Right kidney (tissue), 9 donors: ENCODE measurements at places on chromosomes 5 and 9.

- DNase-seq = no peak
These were observed 10.7 kb upstream of the KLF9 start for GRCh38 chr9:70425192-70425591.

DNA sequence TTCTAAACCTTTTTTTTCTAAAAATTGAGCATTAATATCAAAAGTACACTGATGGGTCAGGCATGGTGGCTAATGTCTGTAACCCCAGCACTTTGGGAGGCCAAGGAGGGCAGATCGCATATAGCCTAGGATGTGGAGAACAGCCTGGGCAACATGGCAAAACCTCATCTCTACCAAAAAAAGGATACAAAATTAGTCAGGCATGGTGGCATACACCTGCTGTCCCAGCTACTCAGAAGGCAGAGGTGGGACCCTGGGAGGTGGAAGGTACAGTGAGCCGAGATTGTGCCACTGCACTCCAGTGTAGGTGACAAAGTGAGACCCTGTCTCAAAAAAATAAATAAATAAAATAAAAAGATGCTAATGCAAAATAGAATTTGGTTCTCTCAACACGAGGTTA is 49.4 kb downstream of the RAPGEF1 start:
- DNase-seq = no peak

DNA sequence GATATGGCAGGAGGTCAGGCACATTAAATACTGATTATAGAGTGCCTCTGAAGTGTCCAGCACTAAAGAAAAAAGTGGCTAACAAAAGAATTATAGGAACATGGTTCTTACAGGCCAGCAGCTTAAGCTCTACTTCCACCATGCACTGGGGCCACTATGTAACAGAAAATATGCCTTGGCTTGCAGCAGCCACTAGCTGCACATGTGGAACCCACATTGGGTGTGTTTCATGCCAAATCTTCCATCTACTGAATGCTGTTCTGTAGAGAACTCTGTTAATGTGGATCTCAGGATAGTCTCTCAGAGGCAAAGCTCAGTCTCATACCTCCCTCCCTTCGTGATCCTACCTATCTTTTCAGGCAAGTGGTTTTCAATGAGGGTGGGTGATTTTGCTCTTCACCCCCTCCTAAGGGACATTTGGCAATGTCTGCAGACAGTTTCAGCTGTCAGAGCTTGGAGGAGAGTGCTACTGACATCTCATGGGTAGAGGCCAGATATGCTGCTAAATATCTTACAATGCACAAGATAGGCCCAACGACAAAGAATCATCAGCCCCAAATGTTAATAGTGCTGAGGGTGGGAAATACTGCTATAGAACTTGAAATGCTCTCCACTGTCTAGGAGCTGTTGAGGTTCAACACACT is 218.9 kb downstream of the TARS1 start:
- DNase-seq = no peak

DNA sequence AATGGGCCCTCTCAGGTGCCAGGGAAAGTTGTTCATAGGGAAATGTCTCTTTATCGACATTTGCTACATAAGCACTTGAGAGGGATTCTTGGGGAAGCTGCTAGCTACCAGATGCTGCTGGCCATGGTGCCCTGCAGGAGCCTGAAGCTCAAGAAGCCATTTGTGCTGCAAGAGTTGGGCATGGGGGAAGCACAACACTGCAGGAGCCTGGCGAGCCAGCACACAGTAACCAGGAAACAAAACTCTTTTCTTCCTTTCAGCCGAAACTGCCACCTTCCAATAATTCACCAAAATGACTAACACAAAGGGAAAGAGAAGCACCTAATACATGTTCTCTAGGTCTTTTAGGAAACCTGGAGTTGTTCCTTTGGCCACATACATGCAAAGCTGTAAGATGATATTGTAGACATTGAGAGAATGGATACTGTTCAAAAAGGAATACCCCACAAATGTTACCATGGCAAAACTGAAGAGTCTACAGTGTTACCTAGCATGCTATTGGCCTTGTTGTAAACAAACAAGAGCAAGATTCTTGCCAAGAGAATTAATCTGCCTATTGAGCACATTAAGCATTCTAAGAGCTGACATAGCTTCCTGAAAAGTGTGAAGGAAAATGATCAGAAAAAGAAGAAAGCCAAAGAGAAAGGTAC is 26.1 kb upstream of the LARP1 start:
- no peak for DNase-seq

GRCh38 chr5:98144710-98145109 is 628.8 kb upstream of the RGMB start:
- DNase-seq = no peak

- DNase-seq = no peak
These were observed 36.7 kb downstream of the FABP6 start for GRCh38 chr5:160266044-160266443.

- DNase-seq = peak; percentile 40
These were observed 3.4 kb downstream of the COL5A1 start for GRCh38 chr9:134644725-134645606.

DNA sequence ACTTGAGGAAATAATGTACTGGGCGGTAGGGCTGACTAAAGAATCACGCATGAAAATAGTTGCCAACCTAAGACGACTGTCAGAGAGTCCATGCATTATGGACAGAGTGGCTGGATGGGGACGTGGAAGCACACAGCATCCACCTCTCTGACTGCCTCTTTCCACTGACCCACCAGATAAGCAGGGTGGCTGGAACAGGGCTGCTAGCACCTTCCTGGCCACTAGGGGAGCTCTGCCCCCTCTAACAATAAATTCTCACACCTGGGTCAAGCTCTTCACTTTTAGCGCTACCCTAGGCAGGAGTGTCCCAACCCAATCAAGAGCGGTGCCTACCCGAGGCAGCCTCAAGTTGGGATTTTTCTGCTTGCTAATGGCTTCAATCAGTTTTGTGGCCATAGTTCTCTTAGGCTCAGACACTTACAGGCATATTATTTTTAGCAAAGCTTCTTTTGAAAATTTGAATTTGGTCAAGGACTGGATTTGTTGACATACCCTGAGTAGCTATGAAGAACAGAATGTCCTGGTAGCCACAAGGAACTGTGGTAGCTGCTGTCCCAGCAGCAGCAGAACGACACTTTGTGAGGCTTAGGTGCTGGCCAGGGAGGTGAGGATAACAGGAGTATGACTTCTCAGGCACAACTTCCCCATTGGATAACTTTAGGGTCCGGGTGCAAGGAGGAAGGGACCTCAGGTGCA is 6.9 kb upstream of the TPM2 start:
- DNase-seq = peak; percentile 25

DNA sequence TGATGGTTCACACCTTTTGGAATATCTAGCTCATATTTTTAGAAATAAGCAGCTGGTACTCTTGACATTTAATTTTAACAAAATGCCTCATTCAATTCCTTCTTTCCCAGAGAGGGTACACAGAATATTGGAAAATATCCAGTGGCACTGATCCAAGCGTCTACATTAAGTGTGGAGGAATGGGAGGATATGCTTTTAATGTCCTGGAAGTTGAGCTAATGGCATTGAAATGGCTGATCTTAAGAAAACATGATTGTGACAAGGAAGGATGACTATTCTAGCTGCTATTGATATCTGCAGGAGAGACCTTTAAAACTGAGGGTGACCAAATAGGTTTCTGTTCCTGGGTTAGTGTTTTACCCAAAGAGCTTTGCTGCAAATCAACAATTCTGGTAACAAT is 30.0 kb downstream of the ZNF366 start:
- DNase-seq = no peak

DNA sequence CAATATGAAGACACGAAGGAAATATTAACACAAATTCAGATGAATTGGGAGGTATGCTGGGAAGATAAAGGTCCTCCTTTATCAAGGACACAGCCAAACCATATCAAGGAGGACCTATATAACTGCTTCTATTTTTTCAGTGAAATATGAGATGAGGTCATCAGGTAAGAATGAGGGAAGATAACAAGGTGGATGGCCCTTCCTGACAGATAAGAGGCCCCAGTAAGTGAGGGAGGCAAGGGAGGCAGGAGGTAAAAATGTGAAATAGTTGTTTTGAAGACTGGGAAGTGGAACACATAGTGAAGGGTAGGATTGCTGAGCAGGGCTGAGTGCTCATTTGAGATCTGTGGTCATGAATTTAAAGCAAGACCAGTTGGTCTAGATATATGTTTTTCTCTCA is 60.0 kb upstream of the FOXE1 start:
- no peak for DNase-seq

- DNase-seq = no peak
These were observed 11.2 kb downstream of the IRF1 start for GRCh38 chr5:132479111-132479951.

DNA sequence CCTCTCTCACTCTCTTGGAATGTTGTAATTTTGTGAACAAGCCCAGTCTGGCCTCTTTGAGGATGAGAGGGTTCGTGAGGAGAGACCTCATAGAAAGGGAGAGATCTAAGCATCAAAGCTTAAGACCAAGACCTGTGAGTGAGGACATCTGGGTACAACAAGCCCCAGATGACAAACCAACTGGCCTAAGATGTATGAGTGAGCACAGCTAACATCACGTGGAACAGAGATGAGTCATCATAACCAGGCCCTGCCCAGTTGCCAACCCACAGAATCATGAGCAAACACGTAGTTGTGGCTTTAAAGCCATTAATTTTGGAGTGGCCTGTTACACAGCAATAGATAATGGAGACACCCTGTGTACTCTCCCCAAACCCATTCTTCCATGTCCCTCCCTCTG is 439.1 kb upstream of the KIF2A start:
- DNase-seq = no peak

DNA sequence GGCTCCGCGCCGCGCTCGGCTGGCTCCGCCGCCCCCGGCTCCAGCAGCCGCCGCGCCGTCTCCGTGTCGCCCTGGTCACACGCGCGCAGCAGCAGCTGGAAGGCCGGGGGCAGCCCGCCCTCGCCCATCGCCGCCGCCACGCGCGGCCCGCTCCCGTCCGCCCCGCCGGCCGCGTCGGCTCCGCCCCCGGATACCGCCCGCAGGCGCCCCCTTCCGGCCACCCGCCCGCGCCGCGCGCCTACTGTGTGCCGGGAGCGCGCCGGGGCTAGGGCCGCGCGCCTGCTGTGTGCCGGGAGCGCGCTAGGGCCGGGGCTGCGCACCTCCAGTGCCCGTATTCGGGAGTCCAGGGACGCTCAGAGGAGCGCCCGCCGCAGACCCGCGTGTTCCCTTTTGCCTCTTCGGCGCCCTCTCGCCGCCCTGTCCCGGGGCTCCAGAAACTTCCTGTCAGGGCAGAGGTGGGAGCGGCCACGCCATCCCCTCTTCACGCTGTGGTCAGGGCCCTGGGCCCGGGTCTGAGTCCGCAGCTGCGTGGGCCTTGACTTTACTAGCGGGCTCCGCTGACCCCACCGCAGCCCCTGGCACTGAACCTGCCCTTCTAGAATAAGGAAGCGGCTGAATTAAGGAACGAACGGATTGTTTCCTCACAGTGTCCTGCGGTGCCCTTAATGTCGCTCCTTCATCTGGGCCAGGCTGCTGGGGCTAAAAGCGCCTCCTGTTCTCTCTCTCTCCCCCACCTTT is at the start of gene ANKS6:
TSS of gene ANKS6 (minus strand) at position 192 of the 738 bp plus-strand sequence. CDS start at position 128, 64 bp downstream.
- DNase-seq = peak; percentile 84

- no peak for DNase-seq
These were observed 150.6 kb downstream of the ARRDC3 start for GRCh38 chr5:91232523-91232922.

GRCh38 chr9:129173296-129174101 is 4.6 kb downstream of the IER5L start:
- no peak for DNase-seq

- no peak for DNase-seq
These were observed 112.9 kb downstream of the INSYN2B start for GRCh38 chr5:169867347-169867746.

DNA sequence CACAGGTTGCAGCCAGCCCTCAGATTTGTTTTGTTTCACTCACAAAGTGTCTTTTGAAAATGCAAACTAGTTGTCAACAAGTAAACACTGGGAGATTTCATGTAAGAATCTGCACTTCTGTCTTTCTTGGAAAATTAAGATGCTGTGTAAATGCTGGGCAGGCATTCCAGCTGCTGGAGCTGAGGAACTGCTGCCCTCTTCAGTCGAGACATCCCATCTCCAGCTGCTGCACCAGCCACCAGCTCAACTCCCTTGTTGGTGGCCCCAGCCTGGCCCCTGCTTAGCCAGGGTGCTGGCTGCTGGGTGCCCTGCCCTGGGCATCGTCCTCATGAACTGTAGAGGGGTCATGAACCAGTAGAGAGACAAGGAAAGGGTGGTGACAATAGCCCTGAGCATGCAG is 33.1 kb upstream of the AFAP1L1 start:
- DNase-seq = no peak

DNA sequence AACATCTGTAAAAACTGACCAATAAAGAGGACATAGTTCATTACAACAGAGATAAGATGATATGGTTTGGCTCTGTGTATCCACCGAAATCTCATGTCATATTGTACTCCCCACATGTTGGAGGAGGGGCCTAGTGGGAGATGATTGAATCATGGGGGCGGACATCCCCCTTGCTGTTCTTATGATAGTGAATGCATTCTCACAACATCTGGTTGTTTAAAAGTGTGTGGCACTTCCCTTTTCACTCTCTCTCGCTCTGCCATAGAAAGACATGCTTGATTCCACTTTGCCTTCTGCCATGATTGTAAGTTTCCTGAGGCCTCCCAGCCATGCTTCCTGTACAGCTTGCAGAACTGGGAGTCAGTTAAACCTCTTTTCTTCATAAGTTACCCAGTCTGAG is 292.8 kb downstream of the SLF1 start:
- DNase-seq = no peak

- no peak for DNase-seq
These were observed 464.9 kb upstream of the NMUR2 start for GRCh38 chr5:152869971-152870370.

- no peak for DNase-seq
These were observed 7.6 kb upstream of the F2RL1 start for GRCh38 chr5:76811214-76811613.

DNA sequence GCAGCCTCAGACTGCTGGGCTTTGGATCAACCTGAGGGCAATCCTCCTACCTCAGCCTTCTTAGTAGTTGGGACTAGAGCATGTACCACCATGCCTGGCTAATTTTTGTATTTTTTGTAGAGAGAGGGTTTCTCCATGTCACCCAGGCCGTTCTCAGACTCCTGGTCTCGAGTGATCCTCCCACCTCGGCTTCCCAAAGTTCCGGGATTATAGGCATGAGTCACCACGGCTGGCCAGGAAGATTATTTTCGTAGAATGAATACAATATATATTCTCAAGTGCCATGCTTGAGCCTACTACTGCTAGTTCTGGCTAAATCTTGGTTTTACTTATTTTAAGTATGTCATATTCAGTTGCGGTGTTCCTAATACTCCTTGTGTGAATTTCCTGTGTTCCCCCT is 88.2 kb upstream of the CLINT1 start:
- DNase-seq = no peak

DNA sequence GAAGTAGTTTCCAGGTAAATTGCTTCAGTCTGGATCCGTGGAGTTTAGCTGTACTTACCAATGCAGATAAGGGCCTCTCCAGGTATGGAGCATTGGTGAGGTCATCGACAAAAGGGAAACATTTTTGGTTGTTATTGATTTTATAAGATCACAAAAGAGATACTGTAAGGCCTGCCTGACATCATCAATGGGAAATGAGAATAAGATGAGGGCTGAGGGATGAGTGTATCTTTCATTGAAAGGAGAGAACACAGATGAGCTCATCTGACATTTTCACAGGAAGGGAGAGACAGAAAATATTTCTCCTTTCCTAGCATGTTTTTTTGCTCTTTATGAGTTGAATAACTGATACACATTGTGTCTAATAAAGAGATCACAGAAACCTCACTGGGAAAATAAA is 233.6 kb downstream of the SAXO1 start:
- no peak for DNase-seq

GRCh38 chr5:21236971-21237427 is 1249.0 kb upstream of the CDH18 start:
- DNase-seq = no peak
